ENCODE measurements at places on chromosomes 1 and 21.

DNA sequence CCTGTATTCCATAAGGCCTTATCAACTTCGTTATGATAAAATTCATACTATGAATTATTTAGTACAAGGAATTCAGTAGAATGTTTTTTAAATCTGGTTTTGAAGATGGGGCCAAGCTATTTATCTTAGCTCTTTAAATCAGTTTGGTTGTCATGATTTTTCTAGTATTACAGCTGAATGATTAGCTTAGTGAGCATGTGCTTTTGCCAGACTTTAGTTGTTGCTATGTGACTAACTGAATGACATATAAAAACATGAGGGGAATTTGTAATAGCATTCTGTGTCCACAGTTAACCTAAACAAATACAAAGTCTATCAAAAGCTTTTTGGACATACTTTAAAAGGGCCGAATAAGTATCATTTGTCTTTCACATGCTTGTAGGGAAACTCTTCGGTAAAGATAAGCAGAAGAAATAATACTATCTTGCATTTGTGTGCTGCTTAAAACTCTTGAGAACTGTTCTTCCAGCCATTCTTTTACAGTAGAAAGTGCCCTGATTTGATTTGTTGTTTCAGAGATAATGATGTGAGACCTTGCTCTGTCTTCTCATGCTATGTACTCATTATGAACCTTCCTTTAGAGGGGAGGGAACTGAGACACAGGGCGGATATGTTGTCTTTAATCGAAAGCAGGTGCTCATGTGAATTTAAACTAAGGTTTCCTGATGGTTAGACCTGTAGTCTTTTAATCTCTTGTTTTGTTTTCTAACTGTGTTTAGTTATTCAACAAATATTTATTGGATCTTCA is 18.8 kb downstream of the NEK7 start:
- DNase-seq = no peak

DNA sequence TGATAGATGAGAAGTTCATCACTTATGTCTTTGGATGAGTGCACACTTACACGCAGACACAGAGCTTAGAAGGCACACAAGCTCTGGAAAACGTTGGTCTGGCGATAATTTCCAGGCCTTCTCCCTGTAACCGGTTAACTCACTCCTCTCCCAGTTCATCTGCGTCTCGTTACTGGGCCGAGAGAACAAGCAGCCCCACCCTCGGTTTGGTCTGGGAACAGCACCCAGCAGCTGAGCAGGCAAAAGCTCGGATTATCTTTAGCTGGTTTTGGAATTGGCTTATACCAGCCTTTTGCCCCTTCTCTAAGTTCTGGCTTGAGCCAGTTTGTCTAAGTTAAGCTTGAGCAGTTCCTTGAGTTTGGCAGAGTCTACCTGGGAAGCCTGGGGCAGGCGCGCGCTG is 27.3 kb upstream of the COL6A1 start:
- DNase-seq = peak; percentile 79

DNA sequence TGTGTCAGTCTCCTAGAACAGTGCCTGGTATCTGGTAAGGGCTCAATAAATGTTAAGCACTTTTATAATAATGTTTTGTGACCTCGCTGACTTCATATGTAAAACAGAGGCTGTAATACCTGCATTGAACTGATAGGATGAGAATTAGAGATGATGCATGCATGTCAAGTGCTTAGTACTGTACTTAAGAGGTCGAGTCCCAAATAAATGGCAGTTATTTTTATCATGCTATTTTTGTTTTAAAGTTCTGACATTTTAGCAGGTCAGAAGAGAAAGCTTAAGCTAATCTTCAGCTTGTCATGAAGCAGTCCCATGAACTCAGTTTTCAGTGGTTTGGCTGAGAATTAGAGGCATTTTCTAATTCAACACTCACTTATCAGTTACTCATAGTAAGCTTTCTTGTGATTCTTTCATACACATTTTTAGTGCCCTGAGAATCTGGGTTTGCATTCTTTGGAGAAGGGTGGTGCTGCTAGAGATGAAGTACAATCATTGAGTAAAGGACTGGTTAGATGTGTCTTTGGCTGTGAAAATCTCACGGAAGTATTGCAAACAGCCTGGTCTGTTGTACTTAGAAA is 75.7 kb upstream of the RAVER2 start:
- DNase-seq = no peak

DNA sequence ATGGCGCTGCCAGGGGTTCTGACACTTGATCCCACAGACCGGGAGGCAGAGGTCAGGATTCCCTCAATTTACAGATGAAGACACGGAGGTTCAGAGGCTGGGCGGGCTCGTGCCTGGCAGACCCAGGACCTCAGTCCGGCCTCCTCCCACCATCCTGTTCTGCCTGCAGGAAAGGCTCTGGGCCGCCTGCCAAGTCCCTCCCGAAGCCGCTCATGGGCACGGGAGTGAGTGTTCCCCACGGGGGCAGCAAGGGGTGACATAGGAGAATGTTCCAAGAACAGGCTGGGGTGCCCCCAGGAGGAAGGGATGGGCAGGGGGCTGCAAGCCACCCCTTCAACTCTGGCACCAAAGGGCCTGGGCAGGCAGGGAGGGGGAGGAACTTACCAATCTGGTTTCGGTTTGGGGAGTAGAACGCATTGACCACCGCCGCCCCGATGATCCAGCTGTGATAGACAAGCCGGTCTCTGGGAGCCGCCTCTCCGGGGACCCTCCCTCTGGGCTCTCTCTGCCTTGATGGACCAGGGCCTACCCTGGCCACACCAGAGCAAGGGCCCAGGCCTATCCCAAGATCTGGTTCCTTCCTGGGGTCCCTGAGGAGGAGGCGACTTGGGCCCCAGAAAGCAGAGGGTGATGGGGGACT is 7.5 kb downstream of the PRXL2B start:
- DNase-seq = peak; percentile 46

DNA sequence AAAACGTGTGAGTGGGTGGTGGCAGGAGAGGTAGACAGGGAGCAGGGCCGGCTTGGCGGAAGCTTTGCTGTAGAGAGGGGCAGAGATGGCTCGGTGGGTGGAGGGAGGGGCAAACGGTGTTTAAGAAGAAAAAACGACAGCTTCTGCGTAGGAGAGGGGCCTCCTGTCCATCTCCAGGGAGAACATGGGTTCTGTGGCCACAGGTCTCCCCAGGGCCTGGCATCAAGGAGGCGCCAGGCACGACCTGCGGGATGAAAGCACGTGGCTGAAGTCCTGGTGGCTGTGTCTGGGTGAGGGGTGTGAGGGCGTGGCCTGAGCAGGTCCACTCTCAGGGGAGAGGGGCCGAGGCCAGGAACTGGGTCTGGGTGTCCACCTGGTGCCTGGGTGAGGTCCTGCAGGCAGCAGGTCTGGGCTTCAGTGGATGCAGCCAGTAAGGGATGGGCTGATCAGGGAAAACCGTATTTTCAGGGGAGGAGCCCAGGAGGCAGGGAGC is 940 bp upstream of the PRKCZ start:
- peak; percentile 95 for DNase-seq

DNA sequence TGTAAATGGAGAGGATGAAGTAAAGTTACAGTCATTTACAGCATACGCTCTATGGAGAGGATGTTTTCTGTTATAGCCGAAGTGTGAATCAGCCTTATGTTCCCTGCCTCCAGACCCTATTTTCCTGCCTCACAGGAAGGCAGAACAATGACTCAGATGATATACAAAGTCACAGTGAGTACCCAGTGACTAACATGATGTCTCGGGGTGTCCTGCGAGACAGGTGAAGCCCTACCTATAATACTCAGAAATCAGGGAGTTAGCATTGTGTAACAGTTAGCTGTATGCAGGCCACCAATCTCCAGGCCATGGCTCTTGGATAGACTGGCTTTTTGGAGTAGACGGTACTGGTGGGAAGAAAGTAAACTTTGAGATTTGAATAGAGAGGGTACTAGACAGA is 55.6 kb upstream of the FBXO28 start:
- DNase-seq = no peak

DNA sequence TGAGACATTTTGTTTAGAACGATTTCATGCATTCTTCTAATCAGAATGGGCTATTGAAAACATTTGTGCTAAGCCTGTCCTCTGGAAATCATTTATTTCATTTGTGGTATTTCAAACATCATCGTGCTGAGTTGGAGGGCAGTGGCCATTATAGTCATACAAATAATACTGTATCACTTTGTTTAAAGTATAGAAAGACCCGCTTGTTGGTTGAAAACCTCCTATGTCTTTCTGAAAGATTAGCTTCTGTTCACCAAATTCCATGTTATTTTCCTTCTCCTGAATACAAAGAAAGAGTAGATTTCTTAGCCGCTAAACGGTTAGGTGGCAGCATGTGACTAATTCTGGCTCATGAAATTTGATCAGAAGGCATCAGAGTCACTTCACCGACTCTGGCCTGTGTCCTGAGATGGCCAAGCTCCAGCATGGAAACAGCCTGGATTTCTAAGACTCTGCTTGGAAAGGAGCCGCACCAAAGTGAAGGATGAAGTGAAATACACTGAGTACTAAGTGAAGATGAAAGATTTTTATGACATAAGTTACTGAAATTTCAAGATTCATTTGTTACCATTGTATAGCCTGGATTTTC is 355.1 kb downstream of the USP25 start:
- DNase-seq = no peak

GRCh38 chr1:43605157-43605556 is 44.8 kb upstream of the KDM4A start:
- no peak for DNase-seq

GRCh38 chr1:54294887-54295286 is 94.9 kb downstream of the MRPL37 start:
- DNase-seq = no peak

GRCh38 chr1:8136766-8137165 is 110.7 kb upstream of the ERRFI1 start:
- peak; percentile 33 for DNase-seq

- no peak for DNase-seq
Observed at GRCh38 chr1:154419620-154420571, 14.8 kb downstream of the IL6R start.
